ENCODE measurements at places on chromosomes 11 and 22. TPM values are rescaled to one million over a fixed set of nuclear protein-coding genes. Genes with fewer than 3 reads are reported as not detected.

Gene DUSP8
- total RNA-seq = 0.21 TPM

Gene PRR33
- not detected for total RNA-seq

DNA sequence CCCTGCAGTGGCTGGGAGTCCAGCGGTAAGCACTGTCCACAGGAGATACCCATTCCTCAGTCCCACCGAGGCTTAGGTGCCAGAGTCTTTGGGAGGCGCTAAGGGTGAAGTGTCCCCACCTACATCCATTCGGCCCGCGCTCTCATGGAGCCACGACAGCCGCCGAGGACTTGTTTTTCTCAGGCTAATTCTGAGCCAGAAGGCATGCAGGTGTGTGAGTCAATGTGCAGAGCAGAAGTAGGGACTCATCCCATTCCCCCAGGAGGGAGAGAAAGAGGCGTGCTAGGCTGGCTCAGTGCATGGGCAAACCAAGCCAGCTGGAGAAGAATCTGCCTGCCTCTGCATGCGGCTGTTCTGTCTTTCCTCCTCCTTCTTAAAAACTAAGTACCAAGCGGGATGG is 46.6 kb downstream of the KCNC1 start:
- DNase-seq = no peak

DNA sequence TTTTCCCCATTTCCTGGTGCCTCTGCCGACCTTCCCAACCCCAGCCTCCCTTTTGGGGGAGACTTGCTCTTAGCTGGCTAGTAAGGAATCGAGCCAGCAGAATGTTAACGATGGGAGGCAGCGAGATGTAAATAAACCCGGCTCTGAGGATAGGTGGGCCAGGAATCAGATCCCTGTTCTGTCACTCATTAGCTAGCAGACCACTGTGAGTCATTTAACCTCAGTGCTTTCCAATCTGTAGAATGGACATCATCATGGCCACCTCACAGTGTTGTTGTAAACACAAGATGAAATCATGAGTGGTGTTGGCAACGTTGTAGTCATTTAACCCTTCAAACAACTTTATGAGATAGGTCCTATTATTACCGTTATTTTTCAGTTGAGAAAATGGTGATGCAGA is 208.6 kb downstream of the KIRREL3 start:
- DNase-seq = no peak

- DNase-seq = no peak
Measured at GRCh38 chr11:17687946-17688670, 31.3 kb upstream of the MYOD1 start.

Gene PHF21B
- 0.08 TPM for total RNA-seq

DNA sequence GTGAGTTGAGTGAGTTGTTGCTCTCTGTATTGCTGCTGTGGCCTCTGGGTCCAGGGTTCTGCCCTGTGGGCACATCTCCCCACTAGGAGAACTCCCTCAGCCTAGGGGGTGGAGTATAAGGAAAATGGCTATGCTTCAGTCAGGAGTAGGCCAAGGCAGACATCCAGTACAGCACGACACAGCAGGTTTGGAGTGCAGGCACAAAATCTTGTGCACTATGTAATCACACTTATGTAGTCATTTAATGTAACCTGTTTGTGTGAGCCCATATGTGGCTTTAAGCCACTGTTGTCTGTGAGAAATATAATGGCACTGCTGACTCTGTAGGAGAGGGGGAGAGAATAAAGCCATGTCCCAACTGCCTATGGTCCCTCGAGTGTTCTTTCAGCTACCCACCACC is 90.1 kb downstream of the CCDC83 start:
- DNase-seq = no peak

DNA sequence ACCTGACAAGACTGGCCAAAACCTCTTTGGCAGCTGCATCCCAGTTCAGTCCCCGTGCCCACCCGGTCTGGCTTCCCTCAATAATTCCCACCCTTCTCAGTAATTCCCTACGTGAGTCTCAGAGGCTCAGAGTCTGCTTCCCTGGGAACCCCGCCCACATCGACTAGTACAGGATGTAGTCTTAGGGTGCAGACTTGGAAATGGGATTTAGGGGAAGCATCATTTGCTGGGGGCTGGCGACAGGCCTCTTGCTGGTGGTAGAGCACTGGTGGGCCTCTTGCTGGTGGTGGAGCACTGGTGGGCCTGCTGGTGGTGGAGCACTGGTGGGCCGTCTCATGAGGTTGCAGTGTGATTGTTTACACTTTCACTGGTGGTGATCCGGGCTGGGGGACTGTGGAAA is 199.5 kb upstream of the B3GAT1 start:
- DNase-seq = no peak

Gene TBX10
- total RNA-seq = 0.26 TPM

Gene PHLDA2
- 0.27 TPM for total RNA-seq

GRCh38 chr11:130008326-130008725 is 5.7 kb upstream of the PRDM10 start:
- no peak for DNase-seq

DNA sequence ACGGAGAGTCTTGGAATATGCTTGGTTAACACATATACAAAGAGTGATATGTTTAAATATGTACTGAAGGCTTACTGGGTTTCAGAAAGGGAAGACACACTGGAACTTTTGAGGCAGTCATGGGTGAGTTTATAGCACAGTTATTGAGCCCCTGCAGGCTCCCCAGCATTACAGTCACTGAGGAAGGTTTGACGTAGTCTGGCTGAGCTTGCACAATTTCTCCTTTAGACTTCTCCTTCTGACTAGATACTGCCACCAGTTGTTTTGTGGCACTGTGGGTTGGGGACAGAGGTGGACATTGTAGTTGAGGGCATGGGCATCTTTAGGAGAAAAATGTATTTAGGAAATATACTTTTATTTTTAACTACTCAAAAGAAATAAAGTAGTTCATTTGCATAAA is 285.4 kb downstream of the C11orf87 start:
- DNase-seq = no peak

Gene CATSPERZ
- total RNA-seq = 0.29 TPM

DNA sequence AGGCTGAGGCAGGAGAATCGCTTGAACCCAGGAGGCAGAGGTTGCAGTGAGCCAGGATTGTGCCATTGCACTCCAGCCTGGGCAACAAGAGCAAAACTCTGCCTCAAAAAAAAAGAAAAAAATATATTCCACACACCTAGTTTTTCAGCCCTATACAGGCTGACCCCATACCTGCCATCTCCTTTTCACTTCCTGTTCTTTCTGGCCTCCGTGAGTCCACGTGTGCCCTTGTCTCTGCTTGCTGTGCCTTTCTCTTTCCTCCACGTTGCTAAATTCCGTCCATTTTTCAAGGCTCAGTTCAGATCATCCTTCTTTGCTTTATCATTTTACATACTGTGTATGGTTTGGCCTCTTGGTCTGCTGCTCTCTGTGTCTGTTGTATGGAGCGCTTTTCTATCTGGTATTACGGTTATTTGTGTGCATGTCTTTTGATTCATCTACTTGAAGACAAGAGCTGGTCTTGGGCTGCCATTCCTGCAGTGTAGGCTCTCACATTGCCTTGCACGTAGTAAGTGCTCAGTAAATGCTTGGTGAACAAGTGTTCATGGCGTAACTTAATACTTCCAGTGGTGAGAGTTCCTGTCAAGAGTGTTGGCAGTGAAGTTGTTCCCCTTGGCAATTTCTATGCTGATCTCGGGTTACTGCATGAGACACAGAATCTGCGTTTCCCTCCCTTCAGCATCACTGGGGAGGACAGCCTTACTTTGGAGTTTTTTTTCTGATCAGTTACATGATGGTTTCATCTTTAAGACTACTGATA is 57.5 kb downstream of the PTPRJ start:
- DNase-seq = no peak

DNA sequence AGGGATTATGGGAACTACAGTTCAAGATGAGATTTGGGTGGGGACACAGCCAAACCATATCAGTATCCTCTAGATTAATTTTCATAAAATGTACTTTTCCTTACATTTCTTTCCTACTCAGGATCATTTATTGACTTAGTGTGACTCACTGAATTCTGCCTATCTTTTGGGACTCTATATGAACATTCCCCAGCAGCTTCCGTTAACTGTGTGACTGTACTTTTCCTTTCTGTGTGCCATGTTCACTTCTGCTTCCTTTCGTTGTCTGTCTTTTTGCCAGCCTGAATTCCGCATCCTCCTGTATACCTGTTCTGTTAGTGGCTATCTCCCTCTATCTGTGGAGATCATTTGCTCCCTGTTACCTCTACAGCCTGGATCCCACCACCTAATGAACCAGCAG is 48.8 kb downstream of the SPECC1L start:
- DNase-seq = no peak

DNA sequence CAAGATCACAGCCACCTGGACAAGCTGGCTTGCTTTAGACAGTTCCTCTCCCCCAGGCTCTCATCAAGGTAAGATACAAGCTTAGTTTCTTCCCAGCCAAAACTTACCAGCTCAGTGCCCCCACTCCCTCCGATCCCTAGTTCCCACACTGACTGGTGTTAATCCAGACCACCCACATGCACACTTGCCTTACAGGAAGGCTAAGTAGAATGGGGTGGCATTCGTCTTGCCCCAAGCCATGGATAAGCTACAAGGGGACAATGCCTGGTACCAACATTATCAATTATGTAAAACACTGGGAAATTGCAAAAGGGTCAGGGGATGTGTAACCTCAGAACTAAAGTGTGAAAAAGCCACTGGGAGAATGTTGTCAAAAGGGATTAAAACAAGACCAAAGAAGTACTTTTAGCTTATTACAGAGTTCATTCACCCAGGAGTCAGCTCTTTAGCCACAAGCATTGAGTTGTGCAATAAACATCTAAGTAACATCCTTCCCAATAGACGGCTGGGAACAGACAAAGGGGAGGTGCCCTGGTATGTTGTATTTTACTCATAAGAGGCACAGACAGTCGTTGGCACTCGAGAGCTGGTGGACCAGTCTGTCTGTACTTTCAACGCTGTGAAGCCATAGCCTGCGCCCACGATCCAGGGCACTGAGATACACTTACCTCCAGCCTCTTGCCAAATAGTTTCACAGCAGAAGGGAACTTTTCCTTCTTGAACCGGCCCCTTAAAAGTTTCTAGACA is 1.1 kb downstream of the DHCR7 start:
- no peak for DNase-seq

Gene RTN4R
- total RNA-seq = 0.87 TPM

Gene ASRGL1
- 5.8 TPM for total RNA-seq

- no peak for DNase-seq
Measured at GRCh38 chr11:94574193-94574961, 7.2 kb downstream of the PIWIL4 start.

Measured in GM12878 (cell line).